ENCODE measurements at places on chromosomes 11 and 22. TPM values are rescaled to one million over a fixed set of nuclear protein-coding genes. Genes with fewer than 3 reads are reported as not detected.

Gene GNAZ
- 17.9 TPM for total RNA-seq

Gene PAMR1
- 73.5 TPM for total RNA-seq

Gene OSBP2
- 13.2 TPM for total RNA-seq

Gene VPREB1
- not detected for total RNA-seq

Gene LINC01488
- not detected for total RNA-seq

GRCh38 chr11:134647066-134647743 lies 235.2 kb upstream of the B3GAT1 start:
- DNase-seq: peak; percentile 47

DNA sequence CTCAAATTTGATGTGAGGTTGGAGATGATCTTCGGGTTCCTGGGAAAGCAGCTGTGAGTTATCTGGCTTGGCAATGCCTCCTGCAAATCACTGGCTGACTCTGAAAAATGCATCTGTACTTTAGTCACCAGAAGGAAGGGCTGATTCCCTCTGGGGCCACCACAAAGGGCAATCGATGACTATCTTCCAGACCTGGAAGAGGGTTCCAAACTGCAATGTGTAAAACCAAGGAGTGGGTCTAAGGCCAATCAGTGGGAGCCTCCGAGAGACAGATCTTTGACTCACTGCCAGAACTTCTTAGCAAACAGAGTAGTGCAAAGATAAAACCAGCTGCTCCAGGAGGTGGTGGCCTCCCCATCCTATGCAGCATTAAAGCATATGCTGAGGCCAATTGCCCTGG lies 29.1 kb upstream of the PAK1 start:
- no peak for DNase-seq

DNA sequence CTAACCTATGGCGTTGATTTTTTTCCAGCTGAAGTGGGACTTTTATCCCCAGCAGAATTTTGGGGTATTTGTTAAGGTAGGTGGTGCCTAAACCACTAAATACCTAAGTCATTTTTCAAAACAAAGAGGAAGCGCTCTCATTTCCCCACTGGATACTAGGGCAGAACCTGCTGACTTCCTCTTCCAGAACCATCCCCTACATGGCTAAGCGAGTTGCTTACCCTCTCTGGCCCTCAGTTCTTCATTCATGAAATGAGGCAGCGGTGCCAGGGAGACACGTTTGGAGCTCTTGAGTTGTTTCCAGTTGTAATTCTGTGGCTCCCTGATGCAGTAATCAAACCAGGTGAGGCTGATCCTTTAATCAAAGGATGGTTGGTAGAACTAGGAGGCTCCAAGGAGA lies 10.0 kb upstream of the MTMR3 start:
- no peak for DNase-seq

DNA sequence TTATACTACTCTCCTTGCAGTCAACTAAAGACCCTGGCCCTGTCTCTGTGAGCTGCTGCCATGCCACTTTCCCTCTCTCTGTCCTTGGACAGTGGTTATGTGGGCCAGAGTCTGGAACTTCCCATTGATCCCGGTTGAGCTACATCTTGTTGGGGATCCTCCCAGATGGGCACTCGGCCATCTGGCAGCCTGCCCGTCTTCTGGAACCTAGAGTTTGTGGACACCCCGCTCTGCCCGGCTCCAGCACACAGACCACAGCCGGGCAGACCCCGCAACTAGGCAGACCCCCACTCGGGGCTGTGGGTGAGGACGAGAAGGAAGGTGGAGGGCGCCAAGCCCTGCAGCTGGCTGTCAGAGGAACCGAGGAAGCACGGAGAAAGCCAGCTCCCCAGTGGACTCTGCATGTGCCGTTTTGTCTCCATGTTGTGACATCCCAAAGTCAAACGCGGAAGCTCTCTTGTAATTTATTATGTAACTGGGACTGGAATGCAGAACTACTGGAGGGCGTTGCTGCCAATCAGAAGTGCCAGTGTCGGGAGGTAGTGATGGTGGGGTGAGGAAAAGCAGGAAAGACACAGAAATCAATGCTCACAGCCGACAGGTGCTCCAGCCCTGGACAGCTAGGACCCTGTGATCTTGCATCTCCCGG lies 207.7 kb downstream of the CEP164 start:
- DNase-seq: no peak

DNA sequence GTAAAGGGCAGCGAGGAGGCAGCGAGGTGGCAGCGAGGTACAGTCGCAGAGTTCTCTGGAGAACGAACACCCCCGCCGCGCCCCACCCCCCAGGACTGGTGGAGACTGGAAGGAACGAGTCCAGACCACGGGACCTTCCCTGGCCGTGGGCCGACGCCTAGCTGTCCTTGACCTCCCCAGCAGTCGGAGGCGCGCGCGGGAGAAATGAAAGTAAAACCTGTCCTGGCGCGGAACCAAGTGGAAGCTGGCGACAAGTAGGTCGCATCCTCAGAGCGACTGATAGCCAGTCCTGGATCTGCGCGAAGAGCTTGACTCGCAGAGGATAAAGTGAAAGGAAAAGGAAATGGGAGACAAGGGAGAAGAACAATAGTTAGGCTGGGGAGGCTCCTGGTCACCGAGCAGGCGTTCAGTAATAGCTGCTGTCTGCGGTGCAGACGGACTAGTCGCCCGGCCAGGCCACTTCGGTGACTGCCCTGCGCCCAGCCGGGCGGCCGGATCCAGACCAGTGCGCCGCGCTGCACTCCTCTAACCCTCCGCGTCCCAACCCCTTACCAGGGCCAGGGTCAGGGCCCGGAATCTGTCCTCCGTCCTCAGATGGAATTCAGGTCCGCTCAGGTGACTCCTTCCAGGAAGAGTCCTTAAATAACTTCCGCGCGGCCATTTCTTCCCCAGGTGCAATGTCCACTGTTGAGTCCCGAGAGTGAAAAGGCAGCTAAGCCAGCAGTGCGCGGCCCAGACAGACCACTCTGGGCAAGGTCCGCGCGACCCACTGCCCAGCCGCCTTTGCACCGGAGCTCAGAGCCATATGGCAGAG lies 1.9 kb upstream of the ADM start:
- peak; percentile 81 for DNase-seq

DNA sequence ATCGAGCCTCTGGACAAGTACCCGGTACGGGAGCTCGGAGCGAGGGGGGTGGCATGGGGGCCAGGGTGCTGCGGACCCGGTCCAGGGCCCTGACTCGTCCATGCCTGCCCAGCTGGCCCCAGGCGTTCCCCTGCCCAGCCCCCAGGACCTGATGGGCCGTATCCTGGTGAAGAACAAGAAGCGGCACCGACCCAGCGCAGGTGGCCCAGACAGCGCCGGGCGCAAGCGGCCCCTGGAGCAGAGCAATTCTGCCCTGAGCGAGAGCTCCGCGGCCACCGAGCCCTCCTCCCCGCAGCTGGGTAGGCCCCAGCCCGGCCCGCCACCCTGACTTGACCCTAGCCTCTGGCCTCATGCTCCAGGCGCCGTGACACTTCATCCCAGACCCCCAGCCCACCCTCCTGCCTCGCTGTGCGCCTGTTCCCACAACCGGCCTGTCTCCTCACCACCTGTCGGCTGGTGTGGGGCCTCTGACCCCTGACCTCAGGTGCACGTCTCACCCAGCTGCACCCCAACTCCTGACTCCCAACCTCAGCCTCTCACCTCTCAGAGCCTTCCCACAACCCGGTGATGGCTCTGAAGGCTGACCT lies 7.7 kb downstream of the PLCB3 start:
- DNase-seq: no peak

GRCh38 chr22:48804811-48805301 lies 1022.8 kb downstream of the BRD1 start:
- no peak for DNase-seq

GRCh38 chr22:36052505-36052941 lies 23.9 kb upstream of the RBFOX2 start:
- peak; percentile 48 for DNase-seq

- DNase-seq: no peak
Measured at GRCh38 chr22:41898645-41899044, 16.2 kb downstream of the SHISA8 start.

DNA sequence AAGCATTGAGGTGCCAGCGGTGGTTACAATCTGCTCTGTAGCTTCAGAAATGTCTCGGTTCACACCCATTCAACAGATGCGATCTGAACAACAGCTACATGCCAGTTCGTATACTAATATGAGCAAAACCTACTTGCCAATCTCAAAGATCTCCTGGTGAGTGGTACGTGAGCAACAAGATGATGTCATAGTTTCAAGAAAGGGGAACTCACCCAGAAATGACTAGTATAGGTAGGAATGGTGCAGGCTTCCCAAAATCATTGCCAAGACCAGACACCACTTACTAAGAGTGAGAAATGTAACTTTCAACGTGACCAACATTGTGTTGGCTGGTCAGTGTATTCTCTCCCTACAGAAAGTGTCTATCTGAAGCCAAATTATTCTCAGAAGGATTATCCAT lies 31.1 kb downstream of the OR6Q1 start:
- DNase-seq: no peak

DNA sequence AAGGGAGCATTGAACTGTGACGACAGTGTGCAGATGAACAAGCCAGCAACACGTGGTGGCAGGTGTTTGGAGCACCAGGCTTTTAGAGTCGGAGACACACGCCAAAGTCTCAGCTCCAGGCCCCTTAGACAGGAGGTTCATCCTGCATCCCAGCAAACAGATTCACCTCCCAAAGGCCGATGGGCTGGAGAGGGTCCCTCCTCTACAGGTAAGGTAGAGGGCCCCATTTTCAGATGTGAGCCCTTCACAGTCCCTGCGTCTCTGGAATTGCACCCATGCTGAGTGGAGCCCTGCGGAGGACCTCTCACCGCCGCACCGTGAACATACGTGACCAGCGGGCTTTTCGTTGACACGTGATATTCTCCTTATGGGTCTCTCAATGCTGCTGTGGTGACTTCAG lies 109.0 kb upstream of the B3GAT1 start:
- DNase-seq: no peak

DNA sequence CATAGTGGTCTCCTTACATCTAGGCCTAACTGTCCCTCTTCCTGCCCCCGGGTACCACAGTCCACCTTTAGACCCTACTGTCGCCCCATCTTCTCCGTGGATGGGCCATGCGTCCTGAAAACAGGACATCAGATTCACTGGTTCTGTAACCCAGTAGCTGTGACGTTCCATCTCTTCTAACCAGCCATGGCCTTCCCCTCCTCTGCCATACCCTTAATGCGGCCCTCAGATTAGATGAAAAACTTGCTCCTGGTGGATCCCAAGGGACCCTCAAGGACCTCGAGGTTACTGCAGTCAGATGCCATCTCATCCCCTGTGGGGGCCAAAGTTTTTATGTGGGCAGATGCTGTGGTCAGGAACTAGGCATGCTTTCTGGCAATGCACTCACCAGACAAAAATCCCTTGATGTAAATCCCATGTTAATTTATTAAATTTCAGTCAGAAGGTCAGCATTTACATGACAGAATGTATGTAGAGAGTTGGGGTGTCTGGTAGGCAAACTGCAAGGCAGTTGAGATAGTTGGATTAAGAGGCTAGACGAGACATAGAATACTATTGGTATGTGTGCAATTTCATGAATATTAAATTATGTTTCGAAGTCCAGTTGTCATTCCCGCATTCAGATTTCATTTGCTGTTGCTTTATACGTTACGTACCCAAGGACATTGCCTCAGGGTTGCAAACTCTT lies 64.3 kb downstream of the WNT11 start:
- DNase-seq: peak; percentile 22

- DNase-seq: no peak
Measured at GRCh38 chr11:27423125-27423524, 49.5 kb downstream of the LGR4 start.

DNA sequence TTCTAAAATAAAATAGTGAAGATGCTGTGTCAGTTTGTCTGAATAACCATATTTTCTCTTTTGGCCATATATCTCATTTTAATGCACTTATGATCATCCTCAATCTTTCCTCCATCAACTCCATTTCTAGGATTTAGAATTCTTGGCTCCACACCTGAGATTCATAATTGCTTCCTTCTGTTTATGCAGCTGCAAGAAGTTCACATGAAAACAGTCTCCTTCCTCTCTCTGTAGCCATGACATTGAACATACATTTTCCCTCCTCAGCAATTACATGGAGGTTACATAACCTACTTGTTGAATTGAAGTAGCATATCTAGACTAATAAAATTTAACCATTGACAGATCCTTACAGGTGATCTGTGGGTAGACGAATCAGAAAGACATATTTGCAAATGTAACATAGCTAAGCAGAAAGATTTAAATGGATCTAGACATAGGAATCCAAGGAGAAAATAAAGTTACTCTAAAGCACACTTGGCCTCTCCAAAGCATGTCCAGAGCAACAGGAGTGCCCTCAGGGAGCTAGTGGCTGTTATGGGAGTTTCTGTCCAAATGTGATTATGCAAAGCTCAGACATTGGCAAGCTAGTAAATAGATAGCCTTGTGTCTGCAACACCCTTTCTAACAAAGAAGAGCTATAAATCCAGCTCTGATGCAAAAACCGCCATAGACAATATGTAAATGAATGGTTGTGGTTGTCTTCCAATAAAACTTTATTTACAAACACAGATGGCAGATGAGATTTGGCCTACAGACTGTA lies 119.9 kb upstream of the MPPED2 start:
- DNase-seq: no peak

- no peak for DNase-seq
Measured at GRCh38 chr11:33290319-33290718, 33.1 kb downstream of the HIPK3 start.

- peak; percentile 47 for DNase-seq
Measured at GRCh38 chr11:87083029-87083428, 45.3 kb downstream of the TMEM135 start.

- no peak for DNase-seq
Measured at GRCh38 chr11:73313652-73314051, 5.6 kb downstream of the ARHGEF17 start.

GRCh38 chr11:9489080-9489765 lies 28.4 kb downstream of the ZNF143 start:
- DNase-seq: no peak

DNA sequence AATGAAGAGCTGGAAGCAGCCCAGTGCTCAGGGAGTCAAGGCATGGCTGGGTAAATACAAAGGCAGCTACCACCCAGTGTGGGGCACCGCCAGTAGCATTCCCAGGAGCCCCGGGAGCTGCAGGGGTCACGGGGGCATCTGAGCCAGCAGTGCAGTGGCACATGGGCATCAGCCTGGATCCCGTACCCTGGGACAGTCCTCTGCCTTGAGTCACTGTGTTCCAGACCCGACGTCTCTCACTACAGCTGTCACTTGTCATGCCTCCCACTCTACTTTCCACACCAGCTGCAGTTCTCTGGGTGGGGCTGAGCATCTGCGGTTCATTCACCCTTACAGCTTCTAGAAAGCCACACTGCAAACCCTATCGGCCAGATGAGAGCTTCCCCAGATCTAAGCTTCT lies 29.6 kb downstream of the DHCR7 start:
- no peak for DNase-seq

- DNase-seq: no peak
Measured at GRCh38 chr11:9527481-9528135, 45.9 kb upstream of the WEE1 start.
